ENCODE measurements at places on chromosomes 7 and 10.
A peak's percentile ranks its signal among the peaks of the same experiment; 100 is the strongest.

- no peak for DNase-seq
Observed at GRCh38 chr10:118564652-118565051, 30.8 kb downstream of the PRLHR start.

DNA sequence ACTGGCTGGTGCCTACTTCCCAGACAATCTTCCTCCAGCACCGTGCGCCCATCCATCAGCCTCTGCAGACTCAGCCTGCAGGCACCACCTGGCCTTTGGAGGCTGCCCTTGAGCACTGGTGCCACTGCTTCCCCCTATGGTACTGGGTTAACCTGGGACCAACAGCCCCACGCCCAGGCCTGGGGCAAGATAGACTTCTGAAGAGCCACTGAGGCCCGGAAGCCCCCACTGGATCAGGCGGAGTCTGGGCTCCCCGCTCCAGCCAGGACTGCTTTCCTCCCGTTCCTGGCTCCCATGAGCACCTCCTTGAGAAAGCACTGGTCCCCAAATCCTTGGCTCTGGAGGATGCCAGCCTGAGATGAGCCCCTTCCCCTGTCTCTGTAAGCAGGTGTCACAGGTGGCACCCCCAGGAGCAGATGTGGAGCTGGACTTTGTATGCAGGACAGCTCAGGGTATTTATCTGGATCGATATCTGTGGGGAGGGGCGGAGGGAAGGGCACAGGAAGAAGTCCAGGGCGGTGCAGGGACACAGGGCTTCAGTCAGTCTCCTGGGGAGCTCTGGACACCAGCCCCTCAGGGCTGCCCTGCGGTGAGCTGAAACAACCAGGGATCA is 206.5 kb upstream of the PPP2R2D start:
- no peak for DNase-seq

DNA sequence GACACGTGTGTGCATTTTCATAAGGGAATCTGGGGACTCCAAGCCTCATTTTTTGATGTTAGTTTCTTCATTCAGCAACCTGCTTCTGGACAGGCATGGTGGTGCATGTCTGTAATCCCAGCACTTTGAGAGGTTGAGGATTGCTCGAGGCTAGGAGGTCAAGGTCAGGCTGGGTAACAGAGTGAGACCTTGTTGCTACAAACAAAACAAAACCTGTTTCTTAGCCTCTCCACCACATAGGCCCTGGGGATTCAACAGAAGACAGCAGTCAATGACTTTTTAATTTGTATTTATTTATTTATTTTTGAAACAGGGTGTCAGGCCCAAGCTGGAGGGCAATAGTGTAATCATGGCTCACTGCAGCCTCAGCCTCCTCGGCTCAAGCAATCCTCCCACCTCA is 6.9 kb upstream of the CYTH3 start:
- DNase-seq, result no peak

GRCh38 chr10:121148921-121149320 is 297.8 kb downstream of the WDR11 start:
- DNase-seq, result no peak

DNA sequence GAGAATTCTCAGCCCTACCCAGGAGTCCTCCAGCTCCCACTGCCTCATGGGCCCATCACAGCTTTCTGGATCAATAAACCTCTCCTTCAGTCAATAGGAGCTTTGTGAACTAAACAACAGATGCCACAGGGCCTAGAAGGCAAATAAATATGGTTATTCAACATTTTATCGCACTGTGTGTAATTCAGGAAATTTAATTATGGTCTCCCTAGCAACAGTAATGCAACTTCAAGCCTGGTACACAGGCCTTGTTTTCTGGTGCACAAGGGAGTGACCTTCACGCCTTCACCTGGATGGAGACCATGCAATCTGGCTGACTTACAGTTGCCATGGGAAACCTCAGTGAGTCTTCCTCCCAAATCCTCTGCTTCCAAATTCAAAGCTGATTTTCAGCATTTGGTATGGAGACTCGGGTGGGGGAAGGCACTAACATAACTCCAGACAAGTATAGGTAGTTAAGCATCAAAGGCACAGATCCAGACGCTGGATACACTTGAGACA is 441.0 kb upstream of the NPVF start:
- DNase-seq, result no peak

- peak; percentile 13 for DNase-seq
Observed at GRCh38 chr7:50092579-50093491, at the start of gene ZPBP. Gene ZPBP (minus strand): TSS chr7:50093246. CDS start chr7:50093194, 52 bp downstream.

GRCh38 chr10:116961406-116962251 is 43.4 kb downstream of the SHTN1 start:
- no peak for DNase-seq

DNA sequence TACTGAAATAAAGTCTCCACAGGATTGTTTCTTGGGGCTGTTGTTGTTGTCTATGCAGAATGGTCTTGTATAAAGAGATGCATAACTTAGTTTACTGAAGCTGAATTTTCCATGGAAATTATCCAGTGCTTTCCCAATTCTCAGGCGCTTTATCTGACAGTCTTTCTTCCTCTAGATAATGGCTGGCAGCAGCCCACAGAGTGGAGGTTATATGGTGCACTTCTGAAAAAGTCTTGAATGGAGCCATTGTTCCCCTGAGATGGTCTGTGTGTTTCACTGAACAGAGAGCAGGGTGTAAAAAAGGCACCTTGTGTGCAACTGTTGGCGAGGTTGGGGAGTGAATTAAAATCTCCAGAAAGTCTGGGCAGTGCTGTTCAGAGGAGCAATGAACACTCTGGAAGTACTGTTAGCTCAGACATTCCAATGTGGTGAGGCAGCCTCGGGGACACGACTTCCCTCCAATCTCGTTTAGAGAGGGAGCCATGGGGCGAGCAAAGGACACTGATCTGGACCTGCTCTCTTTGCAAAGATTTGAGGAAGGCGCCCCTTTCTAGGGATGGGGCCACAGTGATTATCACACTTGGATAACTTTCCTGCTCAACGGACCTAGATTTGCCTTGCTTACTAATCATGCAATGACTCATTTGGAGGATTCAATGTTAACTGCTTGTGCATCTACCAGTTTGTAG is 2.0 kb upstream of the PLCE1 start:
- DNase-seq, result no peak

GRCh38 chr10:124174071-124174566 is 80.7 kb upstream of the CHST15 start:
- no peak for DNase-seq

DNA sequence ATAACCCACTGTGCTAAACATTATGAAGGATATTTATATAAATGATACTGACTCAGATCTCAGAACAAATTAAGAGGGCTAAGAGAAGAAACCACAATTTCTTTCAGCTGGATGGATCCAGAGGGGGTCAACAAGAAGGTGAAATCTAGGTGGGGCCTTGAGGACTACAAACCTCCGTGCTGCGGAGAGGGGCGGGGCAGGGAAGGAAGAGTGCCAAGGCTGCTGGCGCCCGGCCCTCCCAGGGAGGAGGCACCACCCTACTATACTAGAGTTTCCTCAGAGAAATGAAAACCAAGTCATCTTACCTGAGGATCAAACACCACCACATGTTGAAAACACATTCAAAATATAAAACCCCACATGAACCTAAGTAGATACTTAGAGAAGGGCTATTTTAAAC is 29.3 kb upstream of the CRYGN start:
- no peak for DNase-seq

- DNase-seq, result no peak
Observed at GRCh38 chr7:98285157-98286092, 3.9 kb downstream of the BRI3 start.

- no peak for DNase-seq
Observed at GRCh38 chr10:127012071-127012768, 107.0 kb downstream of the DOCK1 start.

- DNase-seq, result no peak
Observed at GRCh38 chr10:132527339-132528063, 10.1 kb upstream of the INPP5A start.

GRCh38 chr7:152402384-152403250 is 33.2 kb downstream of the KMT2C start:
- DNase-seq, result no peak

- peak; percentile 24 for DNase-seq
Observed at GRCh38 chr10:103481974-103482531, 3.0 kb upstream of the CALHM3 start.

- no peak for DNase-seq
Observed at GRCh38 chr7:139600306-139600705, 76.8 kb downstream of the CLEC2L start.

- no peak for DNase-seq
Observed at GRCh38 chr10:116472891-116473290, 45.2 kb downstream of the PNLIPRP3 start.

GRCh38 chr10:62374862-62375710 is 917 bp downstream of the ZNF365 start:
- no peak for DNase-seq

DNA sequence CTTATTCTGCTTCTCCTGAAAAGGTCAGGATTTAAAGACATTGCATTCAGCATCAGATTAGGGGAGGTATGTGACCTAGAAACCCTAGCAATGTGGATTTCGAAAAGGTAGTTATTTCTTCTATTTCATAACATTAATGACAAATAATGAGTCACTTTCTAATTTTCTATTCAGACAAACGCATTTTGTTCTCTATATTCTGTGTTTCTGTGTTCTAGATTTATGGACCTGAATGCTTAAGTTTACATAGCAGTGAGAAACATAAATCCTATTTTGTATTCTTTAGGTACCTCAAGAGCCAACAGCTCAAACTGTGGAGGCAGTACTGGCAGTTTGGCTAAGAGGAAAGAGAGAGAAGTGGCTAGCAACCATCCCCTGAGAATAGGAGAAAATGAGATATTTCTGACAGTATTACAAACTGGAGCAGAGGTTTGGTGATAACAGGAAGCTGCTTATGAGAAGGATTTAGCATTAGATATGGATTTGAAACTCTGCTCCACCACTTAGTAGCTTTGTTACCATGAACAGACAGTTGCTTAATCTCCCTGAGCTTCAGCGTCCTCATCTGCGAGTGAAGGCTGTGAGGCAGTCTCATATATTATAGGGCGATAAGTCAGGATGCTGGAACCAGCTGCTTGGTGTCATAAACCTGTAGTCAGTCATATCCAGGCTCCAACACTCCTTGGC is 28.2 kb downstream of the CDK14 start:
- no peak for DNase-seq

DNA sequence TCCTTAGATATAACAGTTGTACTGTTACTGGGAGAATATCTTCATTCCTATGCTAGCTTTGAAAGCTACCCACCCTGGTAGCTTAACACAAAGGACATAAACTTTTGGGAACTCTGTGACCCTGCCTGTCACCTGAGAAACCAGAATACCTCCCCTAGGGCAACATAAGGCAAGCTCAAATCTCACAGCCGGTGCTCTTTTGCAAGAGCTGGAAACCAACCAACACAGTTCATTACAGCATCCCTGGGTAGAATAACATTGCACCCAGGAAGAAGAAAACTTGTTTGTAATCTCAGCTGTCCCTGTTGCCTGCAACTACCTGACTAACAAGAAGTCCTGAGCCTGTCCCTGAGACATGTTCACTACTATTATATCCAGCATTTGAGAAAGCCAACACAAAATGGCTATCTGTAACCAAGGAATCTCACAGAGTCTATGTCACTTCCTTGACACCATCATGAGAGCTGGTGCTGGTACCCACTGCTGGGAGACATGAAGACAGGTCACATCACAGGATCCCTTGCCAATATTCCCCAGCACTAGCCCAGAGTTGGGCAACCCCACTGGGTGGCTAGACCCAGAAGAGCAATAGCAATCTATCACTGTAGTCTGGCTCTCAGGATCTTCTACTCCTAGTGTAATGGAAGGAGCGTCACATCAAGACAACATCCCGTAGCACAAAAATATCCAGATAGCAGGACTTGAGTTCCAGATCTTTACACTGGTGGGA is 31.3 kb downstream of the AKR1C3 start:
- no peak for DNase-seq

GRCh38 chr7:76069238-76069638 is 21.3 kb downstream of the MDH2 start:
- DNase-seq, result no peak

GRCh38 chr10:27995311-27995710 is 3.6 kb downstream of the ODAD2 start:
- DNase-seq, result no peak

DNA sequence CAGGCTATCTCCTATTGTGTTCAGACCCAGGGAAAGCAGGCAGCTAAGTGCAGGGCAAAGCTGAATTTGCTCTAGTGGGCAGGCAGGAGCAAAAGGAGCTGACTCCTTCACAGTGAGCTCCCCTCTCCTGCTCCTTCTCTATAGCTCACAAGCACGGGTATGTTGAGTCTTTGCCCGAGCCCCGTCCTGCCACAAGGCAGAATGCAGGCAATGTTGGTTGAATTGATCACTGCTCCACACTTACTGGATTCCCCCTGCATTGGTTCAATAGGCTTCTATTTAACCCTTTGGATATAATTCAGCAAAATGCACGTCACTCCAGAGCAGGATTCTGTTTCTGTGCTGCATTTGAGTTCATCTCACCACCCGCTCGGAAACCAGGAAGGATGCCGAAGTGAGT is 16.2 kb upstream of the C10orf90 start:
- DNase-seq, result no peak

DNA sequence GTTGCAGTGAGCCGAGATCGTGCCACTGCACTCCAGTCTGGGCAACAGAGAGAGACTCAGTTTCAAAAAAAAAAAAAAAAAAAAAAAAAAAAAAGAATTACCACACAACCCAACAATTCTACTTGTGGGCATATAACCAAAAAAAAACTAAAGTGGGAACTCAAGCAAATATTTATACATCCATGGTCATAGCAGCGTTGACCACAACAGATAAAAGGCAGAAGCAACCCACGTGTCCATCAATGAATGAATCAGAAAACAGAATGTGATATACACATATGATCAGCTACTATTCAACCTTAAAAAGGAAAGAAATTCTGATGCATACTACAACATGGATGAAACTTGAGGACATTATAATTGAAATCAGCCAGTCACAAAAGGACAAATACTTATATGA is 179.3 kb upstream of the NEBL start:
- no peak for DNase-seq

- peak; percentile 62 for DNase-seq
Observed at GRCh38 chr7:74453322-74454011, at the start of gene GTF2IRD1. Gene GTF2IRD1 (plus strand): TSS chr7:74453906. CDS start chr7:74508081, 54,175 bp downstream.

DNA sequence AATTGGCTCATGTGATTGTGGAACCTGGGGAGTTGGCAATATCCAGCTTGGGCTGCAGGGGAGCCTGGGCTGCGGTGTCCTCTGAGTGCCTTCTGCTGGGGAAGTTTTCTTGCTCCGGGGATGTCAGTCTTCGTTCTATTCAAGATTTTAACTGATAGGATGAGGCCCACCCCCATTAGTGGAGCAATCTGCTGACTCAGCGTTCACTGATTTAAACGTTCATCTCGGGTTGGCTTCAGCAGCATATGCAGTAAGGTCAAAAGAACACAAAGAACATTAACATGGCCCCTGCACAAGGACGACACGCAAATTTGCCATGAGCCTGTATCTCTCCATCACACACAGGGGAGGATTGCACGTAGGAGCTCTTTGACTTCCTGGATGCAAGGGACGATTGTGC is 360.6 kb upstream of the ADARB2 start:
- no peak for DNase-seq

- DNase-seq, result no peak
Observed at GRCh38 chr7:136102881-136103280, 125.7 kb upstream of the MTPN start.
